ENCODE measurements at places on chromosomes 4 and X.

- DNase-seq, result no peak
These were observed 35.9 kb downstream of the ANTXR2 start for GRCh38 chr4:80036949-80037685.

GRCh38 chr4:15694431-15694830 lies 8.4 kb upstream of the BST1 start:
- DNase-seq, result no peak

DNA sequence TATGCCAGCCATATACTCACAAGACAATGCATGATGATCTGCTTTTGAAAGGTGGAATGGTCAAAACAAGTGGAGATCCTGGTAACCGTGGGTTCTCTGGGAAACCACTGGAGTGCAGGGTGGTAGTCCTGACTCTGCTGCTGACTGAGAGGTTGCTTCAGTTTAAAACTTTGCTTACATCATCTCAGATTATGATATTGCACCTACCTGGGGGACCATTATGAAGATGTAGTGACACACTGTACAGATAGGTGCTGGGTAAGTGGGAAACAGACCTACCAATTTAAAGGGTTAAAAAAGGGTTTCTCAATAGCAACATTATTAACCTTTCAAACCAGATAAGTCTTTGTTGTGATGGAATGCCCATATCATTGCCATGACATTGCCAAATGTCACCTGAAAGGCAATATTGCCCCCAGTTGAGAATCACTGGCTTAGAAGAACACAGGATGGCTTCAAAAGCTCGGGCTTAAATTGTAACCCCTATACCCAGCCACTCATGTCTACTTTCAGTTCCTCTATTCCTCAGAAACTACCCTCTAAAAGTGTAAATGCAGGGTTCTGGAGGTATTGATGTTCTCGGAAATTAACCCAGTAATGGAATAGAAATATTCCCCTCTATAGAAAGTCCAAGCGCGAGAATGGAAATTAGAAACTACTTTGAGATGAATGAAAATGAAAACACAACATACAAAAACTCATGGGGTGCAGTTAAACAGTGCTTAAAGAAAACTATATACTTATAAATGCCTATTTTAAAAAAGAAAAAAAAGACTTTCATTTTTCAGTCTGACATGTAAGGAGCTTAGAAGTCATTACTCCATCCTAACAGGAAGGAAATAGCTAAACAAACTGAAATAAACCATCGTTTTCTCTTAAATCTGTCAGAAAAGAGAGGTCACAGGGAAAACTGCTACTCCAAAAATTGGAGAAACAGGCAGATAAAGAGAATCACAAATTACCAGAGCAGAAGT lies 65.8 kb downstream of the ARHGEF6 start:
- DNase-seq, result no peak

DNA sequence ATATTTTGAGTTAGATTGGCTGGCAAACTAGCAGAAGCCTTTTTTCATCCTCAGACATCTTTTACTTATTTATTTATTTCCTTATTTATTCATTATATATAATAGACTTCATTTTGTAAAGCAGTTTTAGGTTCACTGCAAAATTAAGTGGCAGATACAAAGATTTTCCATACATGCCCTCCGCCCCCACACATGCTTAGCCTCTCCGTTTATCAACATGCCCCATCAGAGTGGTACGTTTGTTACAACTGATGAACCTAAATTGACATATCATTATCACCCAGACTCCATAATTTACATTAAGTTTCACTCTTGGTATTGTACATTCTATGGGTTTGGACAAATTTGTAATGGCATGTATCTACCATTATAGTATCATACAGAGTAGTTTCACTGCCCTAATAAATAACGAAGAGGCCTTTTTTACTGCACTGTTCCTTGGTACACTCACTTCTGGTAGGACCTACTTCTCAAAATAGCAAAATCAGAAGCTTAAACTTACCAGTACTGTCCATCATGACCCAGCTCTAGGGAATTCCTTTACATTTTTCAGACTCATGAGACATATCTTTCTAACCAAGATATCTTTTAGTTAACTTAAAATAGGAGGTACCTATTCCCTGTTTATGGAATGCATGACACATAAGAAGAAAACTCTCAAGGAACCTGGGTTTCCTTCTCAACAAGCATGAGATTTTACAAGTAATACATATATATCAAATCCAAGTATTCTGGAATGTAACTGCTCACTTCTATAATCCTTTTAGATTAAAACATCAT lies 4.8 kb upstream of the TMPRSS11B start:
- DNase-seq, result no peak

GRCh38 chrX:136950211-136950610 lies 69.7 kb upstream of the RBMX start:
- no peak for DNase-seq

DNA sequence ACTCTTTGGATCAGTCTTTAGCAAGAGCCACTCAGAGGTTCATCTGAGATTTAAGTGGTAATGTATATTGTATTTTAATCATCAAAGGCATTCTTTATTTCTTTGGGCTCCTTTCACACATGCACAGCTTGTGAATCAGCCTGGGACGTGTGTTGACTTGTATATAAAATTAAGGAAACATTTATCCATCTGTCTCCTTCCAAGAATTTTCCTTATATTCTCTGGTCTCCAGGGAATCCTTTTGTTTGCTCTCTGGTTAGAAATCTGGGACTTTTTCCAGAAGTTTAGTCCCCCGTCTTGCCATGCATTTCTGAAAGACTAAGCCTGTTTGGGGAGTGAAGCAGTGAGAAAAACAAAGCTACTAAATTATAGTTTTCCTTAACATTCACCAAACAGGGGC lies 212.3 kb downstream of the DCAF12L2 start:
- no peak for DNase-seq
